ENCODE measurements at places on chromosomes 11 and 22.

- DNase-seq = no peak
Measured at GRCh38 chr11:57135020-57135751, 46.6 kb upstream of the LRRC55 start.

GRCh38 chr11:67268081-67268961 is 2.0 kb downstream of the GRK2 start:
- DNase-seq = no peak

- no peak for DNase-seq
Measured at GRCh38 chr22:29719899-29720645, at the start of gene CABP7. Gene CABP7, plus strand, starts transcription at chr22:29720003. Its CDS starts 422 bp downstream, at chr22:29720425.

GRCh38 chr11:62400760-62401159 is 18.1 kb upstream of the SCGB1A1 start:
- DNase-seq = peak; percentile 59

GRCh38 chr11:133238027-133238426 is 294.3 kb downstream of the OPCML start:
- no peak for DNase-seq

- DNase-seq = no peak
Measured at GRCh38 chr22:39511226-39511625, 9.1 kb upstream of the ATF4 start.

- DNase-seq = no peak
Measured at GRCh38 chr11:108875134-108875533, 210.3 kb downstream of the DDX10 start.

GRCh38 chr11:35629914-35630313 is 11.7 kb downstream of the FJX1 start:
- DNase-seq = peak; percentile 96

DNA sequence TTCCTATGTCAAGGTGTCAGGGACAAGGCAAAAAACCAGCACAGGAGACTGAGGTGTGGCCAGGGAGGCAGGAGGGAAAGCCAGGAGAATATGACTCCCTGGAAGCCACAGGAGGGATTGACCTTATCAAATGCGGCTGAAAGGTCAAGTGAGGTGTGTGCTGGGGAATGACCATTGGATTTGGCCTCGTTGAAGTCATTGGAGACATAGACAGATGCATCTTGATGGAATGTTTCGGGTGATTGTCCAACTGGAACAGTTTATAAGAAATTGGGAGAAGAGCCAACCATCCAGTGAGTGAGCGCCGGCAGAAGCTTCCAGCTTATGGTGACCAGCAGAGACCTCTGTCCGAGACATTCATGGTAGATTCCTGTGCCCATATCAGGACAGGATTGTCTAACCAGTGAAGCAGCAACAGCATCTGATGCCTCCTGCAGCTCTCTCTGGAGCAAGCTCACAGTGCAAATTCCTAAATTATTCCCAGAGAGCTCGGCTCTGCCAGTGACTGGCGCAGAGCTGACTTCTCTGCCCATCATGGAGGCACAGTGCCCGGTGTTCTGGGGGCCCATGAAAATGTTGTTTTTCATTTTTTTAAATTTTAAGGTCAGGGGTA is 95.4 kb downstream of the MYO18B start:
- no peak for DNase-seq

- peak; percentile 51 for DNase-seq
Measured at GRCh38 chr22:41925783-41926460, 684 bp downstream of the TNFRSF13C start.

DNA sequence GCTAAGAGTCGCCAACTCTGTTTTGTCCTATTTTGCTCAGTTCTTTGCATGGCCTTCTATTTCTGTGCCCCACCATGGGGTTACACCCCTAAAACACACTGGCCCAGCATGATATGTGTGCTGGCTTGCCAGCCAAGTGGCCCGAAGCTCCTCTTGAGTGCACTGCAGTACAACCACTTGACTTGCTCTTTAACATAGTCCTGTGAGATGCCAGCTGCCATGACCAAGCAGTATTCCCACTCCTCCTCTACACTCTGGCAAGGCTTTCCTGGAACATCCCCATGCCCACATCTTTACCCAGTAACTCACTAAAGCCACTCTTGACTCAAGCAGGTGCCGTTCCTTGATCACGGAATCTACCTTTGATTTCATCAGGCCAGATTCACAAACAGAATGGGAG is 102.9 kb upstream of the GAL start:
- DNase-seq = no peak

GRCh38 chr11:67491276-67492068 is 8.6 kb downstream of the AIP start:
- no peak for DNase-seq

DNA sequence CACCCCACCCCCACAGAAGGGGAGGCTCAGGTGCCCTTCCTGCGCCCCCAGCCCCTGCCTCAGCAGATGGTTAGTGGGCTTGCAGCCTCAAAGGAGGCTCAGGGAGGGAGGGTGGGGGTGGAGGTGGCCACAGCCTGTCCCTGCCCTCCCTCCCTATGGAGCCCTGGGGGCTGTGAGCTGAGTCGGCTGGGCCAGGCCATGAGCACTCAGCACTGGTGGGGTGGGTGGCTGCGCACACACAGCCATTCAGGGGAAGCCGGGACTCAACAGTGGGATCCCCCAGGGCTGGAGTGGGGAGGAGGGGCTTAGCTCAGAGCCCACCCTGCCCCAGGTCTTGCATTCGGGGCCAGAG is 50.2 kb downstream of the FLRT1 start:
- no peak for DNase-seq

DNA sequence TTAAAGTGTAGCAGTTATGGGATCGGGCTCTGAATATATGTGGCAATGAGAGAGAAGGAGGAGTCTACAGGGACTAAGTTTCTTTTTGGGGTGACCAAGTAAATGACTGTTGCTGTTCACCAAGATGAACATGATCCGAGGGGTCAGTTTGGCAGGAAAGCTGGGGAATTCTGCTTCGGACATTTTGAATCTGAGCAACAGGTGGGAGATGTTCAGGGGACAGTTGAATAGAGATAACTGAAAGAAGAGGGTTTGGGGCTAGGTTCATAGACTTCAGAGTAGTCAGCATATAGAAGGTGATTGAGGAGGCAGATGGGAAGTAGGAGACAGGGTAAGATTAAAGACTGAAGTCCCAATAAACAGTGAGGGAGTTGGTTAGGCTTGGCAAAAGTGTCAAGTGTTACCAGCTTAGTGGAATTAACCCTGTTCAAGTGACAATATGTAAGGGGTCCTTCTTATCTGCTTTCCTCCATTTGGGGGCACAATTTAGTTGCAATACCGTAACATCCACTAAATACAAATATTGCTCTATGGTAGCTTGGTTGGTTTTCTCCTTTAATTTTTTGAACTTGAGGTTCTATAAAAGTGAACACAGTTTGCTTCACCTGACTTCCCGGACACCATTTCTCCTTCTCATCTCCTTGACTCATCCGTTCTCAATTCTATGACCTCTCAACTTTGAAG is 2.9 kb upstream of the ENTHD1 start:
- DNase-seq = no peak

DNA sequence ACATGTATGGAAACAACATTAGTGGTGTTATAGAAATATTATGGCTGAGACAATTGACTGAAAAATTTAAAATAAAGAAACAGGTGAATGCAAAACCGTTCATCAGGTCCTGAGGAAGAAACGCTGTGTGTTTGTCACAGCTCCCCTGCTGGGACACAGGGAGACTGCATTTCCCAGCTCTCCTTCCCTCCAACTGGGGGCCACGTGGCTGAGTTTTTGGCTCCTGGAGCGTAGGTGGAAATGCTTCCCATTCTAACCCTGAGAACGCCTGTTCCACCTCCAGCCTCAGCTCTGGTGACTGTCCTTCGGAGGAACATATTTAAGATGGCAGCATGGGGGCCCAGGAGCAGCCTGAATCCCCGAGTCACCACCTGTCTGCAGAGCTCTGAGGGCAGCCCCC is 398.6 kb downstream of the BRD1 start:
- no peak for DNase-seq

DNA sequence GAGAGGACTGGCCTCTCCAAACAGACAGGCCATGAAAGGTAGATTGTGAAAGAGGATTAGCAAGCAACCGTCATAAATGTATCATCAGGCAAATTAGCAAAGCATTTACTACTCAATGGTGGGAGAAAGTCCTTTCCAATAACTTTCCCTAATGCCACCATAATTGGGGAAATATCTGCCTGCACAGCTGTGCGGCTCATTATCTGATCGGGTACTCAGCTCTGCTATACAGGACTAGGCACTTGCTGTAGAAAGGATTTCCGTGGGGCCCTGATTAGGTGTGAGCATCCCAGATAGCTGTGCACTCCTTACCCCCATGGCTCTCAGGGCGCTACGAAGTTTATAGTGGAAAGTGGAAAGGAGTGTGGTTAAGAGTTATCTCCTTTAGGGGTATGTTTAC is 309.7 kb upstream of the PLET1 start:
- DNase-seq = no peak

DNA sequence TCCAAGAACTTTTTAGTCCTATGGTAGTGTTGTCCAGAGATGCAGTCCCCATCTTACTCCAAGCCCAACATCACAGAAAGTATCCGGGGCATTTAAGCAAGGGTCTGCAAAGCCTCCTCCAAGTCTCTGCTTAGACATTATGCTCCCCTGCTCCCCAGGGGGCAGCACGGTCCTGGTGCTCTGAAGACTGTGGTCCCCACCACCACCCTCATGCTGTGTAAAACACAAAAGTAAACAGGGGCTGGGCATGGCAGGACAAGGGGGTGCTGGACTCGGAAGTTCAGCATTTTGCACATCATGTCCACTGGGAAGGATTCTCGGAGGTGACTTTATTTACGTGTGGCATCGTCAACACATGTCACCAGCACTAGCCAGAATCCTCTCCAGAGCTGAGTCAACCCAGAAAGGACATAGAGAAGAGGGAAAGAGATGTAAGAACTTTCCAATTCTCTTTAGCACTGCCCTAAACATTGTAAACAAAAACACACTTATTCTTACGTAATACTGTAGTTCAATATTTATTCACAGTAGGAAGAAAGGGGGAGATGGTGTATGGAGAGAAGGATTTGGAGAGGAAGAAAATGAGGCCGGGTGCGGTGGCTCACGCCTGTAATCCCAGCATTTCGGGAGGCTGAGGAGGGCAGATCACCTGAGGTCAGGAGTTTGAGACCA is 37.7 kb downstream of the TCIRG1 start:
- no peak for DNase-seq

- DNase-seq = peak; percentile 84
Measured at GRCh38 chr11:18802381-18803257, 11.0 kb upstream of the PTPN5 start.

GRCh38 chr11:46253258-46254132 is 24.0 kb upstream of the CREB3L1 start:
- DNase-seq = peak; percentile 87

- no peak for DNase-seq
Measured at GRCh38 chr11:4926608-4927007, 2.5 kb upstream of the OR51G1 start.

GRCh38 chr11:116172851-116173250 is 599.9 kb downstream of the BUD13 start:
- DNase-seq = no peak

- no peak for DNase-seq
Measured at GRCh38 chr22:25666308-25666707, 75.7 kb upstream of the MYO18B start.

DNA sequence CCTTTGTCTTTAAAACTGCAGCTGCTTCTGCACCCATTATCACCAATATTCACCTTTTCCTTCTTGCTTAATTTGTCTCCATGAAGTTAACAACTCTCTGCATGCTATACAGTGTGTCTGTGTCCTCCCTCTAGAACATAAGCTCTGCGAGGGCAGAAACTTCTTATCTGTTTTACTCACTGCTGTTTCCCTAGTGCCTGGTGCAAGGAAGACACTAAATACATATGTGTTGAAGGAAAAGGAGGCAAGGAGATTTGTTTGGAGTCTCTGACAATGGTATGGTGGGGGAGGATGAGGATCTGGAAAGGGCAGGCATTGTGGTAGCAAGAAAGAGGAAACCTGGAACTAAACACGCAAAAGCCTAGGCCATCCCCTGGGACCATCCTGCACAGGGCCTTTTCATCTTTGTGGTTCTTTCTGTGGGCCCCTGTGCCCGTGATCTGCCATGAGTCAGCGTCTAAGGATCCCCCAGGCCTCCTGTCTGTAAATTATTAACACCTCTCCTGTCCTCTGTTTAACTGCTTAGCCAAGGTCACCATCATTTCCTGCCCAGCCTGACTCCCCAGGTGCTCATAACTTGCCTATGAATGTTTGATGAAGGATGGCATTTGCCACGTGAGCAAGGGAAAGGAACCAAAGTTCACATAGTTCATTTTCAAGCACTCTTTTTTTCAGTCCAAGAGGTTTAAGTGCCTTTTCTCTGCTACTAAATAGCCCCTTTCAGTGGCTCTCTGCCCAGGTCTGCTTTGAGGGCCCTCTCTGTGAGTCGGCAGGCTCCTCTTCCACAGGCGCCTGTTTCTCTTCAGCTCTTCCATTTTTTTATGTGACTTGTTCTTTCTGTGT is 131.1 kb downstream of the RASSF10 start:
- DNase-seq = no peak

DNA sequence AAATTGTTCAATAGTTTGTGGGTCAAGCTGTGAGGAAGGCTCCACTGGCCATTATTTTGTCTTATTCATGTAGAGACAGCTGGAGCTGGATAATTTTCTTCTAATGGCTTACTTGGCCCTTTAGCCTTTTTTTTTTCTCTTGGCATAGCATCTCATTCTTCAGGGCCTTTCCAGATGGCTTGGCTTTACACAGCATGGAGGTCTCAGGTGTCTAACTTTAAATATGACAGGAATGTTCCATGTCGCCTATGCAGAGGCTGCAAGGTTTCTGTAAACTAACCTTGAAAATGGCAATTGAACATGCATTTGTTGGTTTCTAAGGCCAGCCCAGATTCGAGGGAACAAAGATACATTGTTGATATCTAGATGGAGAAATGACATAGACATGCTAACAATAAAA is 247.9 kb upstream of the CNTN5 start:
- no peak for DNase-seq

DNA sequence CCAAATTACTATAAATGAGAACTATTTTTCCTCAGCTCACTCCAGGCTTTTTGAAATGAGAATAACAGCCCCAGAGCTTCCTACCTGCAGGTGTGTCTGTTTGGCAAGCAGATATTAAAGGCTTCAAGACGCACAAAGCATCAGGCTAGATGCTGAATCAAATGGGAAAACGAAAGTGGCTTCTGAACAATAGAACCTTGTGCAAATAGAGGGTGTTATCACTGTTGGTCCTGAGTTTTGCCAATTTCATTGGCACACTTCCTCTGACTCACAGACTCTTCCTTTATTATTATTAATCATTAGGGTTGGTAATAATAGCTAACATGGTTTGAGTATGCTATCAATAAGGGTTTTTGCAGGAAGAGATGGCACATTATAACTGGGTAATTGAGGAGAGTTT is 13.4 kb downstream of the SYT13 start:
- DNase-seq = peak; percentile 21

GRCh38 chr11:2913776-2914175 is 15.4 kb downstream of the PHLDA2 start:
- no peak for DNase-seq

All from cardiac fibroblast (primary cell).